ENCODE measurements at places on chromosomes 7 and 10.

GRCh38 chr7:75866489-75867389, 12.1 kb upstream of the RHBDD2 start:
- DNase-seq = peak; percentile 62

DNA sequence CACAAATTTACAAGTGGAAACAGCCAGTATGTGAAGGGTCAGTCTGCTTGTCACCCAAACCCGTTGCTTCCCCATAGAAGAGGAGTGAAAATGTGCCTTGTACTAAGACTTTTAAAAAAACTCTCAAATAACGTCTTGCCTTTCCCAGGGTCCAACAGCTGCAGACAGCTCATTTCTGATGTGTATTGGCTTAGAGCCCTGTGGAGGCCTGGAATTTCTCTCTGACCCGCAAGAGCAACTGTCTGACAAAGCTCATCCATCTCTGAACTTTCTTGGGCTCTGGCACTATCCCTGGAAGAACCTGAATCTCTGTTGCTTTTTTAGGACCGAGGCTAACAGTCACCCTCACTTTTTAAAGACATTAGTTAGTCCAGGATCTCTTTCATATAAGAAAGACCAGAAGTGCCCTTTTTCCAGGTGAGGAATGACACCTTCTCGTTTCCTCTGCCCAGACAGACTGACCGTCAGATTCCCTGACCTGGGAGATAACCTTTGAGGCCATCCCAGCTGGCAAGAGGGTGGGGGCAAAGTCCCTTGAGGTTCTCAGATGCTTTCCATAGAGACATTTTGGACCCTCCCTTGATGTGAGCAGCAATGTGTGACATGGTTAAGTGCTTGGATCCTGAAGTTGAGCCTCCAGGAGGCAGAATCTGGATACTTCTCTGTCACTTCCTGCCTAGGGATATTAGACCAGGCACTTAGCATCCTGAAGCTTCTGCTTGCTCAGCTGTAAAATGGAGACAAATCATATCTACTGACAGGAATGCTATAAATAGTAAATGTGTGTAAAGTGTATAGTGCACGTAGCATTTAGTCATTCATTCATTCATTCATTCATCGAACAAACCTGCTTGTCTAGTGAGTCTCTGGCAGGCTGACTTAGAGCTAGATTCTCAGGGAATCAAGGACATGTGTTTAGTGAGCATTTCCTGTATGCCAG, 4.5 kb upstream of the NODAL start:
- DNase-seq = peak; percentile 78

GRCh38 chr10:66006411-66006810, 919.4 kb upstream of the LRRTM3 start:
- no peak for DNase-seq

GRCh38 chr7:86978808-86979506, 80.5 kb downstream of the ELAPOR2 start:
- no peak for DNase-seq

- DNase-seq = no peak
Observed at GRCh38 chr10:42959833-42960232, 117.0 kb upstream of the RET start.

DNA sequence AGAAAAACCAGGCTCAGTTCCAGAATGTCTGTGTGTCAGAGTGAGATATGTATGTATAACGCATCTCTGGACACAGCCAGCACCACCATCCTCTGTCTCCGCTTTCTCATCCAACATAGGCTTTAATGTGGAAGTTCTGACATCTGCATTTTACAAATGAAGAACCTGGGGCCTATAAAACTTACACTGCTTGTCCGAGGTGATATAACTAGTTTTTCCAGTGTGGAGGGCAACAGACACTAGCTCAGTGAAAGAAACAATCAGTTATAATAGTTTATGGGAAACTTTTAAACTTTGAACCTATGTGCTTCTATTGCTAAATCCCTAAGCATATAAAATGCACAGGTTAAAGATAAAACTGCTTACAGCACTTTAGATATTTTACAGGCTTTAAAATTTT, 208.7 kb downstream of the CRPPA start:
- no peak for DNase-seq

DNA sequence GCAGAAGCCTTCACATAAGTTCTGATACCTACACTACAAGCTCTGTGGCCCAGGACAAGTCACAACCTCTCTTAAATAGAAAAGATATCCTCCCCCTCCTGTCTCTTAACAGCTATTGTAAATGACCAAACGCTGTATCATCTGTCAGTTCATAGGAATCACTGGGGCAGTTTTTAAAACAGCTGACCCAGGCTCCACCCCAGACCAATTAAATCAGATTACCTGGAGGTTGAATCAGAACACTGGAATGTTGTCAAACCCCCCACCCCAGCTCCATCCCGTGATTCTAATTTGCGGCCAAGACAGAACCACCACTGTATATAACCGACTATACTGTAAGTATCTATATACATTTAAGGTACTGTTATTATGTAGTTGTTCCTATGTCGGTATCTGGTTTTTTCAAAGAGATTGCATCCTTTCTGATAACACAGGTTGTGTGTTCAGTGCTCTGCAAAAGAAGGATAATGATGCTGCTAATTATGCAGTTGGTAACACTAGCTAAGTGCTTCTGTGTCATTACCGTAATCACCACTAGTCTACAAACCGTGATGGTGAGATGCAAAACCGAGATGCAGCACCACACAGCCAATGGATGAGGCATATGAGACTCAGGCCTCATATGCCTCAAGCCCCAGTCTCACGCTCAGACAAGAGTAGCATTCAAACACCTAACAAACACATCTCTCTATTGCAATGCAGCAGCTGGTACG, 47.4 kb downstream of the TNS3 start:
- peak; percentile 36 for DNase-seq

- no peak for DNase-seq
Observed at GRCh38 chr7:66643395-66643794, 14.7 kb downstream of the KCTD7 start.

GRCh38 chr10:133150656-133151055, 9.4 kb upstream of the KNDC1 start:
- DNase-seq = no peak

- no peak for DNase-seq
Observed at GRCh38 chr10:118798231-118798662, 43.5 kb upstream of the CACUL1 start.

DNA sequence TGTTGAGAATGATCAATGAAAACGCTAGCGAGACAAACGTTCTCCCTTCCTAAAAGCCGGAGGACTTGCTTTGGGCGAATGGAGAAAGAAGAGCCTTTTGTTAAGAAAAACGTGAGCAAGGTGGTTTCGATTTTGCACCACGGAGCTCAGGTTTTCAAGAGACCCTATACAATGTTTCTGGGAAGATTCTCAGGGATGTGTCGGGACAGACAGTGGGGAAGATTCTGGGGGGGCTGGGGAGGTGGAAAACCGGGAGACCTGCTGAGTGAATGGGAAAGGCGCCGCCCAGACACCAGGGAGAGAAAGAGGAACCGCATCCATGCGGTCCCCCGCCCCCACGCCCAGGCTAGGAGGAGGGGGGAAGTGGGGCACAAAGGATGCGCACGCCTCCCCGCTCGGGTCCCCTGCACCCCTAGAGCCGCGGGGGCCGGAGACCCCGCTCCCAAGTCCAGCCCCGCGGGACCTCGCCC, 745 bp downstream of the YWHAG start:
- DNase-seq = peak; percentile 36

DNA sequence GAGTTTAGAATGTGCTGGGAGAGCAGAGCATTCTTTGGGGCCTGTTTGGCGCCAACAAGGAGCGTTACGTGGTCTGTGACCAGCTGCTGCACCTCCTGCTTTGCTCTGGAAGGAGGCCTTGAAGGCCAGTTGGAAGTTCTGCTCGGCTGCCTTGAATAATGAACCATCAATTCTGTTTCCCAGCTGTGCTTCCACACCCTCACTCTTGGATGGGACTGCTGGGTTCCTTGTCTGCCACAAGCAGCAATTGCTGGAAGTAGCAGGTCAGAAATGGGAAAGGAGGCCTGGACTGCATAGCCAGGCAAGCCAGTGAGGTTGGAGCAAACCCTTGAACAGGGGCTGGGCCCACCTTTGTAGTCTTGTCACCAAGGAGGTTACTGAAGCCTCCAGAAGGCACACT, 86.6 kb upstream of the INSYN2A start:
- DNase-seq = no peak

GRCh38 chr7:104931181-104931781, 82.7 kb upstream of the KMT2E start:
- DNase-seq = no peak

- no peak for DNase-seq
Observed at GRCh38 chr7:33705333-33705833, 200.0 kb upstream of the BMPER start.

GRCh38 chr10:59181668-59182067, 5.2 kb downstream of the PHYHIPL start:
- DNase-seq = peak; percentile 65

GRCh38 chr10:77231884-77232610, 405.6 kb downstream of the KCNMA1 start:
- DNase-seq = no peak

DNA sequence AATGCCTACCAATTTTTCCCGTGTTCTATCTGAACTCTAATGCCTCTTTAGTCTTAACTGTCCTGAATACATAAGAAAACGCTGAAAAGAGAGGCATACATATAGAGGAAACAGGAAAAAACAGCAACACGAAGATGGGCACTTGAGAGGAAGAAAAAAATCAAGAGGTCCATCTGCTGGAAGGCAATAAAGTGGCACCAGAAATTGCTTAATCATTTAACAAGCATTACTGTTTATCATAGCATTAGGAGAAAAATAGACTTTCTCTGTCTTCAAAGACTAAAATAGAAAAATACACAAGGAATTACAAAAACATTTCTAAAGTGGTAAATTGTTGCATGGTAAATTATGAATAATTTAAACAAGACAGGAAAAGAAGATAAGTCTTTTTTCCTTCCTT, 35.0 kb downstream of the NSUN6 start:
- DNase-seq = no peak

DNA sequence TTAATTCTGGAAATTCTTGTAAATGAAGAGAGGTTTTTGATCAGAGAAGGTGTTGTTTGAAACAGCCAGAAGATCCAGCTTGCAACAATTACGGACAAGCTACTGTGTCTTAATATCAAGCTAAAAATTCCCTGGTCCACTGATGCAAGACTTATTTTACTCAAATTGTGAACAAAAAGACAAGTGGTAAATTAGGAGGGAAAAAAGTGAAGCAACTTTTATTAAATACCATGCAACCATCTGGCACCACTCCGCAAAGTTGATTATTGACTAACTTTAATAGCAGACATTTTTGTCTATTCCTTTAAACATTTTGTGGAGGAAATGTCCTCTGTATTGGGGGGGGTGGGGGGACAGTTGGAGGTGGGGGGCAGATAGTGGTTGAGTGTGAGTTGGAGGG, 5.1 kb upstream of the CAV2 start:
- DNase-seq = no peak

GRCh38 chr7:155593461-155594162, 47.3 kb upstream of the CNPY1 start:
- no peak for DNase-seq

DNA sequence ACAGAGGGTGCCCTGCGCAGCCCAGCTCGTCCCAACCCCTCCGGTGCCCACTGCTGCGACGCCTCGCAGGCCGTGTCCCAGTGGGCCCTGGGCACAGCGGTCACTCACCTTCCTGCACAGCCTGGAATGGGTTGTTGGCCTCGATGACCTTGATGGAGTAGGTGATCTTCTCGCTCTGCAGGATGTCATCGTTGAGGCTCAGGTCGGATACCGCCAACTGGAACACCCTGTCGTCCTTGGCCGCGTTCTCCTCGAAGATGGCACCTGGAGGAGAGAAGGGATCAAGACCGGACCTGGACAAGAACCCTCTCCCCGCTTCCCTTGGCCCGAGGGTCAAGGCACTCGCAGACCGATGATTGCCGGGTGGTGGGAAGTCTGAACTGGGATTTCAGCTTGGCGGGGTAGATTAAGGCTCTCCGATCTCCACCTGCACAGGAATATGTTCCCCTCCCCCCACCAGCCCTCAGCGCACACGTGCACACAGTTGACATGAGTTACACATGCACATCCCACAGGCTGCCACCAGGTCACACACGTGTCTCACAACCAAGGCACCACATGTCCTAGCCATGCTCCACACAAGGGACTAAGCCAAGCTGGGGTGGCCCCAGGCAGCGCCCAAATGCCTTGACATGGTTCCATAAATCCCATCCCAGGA, 2.6 kb downstream of the GRID1 start:
- DNase-seq = no peak

GRCh38 chr7:95004618-95005247, 97.3 kb downstream of the PPP1R9A start:
- no peak for DNase-seq

DNA sequence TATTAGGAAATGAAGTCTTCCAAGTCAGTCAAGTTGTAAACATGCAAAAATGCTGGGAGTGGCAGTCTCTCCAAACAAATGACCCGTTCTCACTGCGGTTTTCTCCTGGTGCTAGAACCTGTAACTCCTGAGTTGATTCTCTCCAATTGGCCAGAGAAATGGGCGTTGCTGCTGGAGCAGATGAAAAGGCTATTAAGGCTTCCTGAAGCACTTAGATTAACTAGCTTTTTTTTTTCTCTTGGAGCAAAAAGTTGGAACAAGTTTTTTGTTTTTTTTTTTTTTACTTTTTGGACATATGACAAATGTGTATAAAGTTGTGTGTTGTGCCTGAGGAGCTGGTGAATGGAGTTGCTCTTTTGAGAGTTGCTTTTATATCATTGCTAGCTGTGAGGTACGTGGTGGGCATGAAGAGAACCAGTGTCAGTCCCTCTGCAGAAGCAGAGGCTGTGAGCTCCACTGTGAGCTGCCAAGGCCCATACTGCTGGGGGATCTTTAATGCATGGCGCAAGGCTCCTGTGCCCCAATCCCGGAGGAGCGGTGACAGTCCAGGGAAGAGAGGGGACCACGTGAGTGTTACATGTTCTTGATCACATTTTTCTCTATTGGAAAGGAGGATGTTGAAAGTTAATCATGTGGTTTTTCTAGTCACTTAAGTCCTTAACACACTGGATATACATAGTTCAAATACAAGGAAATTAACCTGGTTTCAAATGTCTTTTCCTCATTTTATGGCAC, 393.6 kb upstream of the GALNT17 start:
- DNase-seq = peak; percentile 43

DNA sequence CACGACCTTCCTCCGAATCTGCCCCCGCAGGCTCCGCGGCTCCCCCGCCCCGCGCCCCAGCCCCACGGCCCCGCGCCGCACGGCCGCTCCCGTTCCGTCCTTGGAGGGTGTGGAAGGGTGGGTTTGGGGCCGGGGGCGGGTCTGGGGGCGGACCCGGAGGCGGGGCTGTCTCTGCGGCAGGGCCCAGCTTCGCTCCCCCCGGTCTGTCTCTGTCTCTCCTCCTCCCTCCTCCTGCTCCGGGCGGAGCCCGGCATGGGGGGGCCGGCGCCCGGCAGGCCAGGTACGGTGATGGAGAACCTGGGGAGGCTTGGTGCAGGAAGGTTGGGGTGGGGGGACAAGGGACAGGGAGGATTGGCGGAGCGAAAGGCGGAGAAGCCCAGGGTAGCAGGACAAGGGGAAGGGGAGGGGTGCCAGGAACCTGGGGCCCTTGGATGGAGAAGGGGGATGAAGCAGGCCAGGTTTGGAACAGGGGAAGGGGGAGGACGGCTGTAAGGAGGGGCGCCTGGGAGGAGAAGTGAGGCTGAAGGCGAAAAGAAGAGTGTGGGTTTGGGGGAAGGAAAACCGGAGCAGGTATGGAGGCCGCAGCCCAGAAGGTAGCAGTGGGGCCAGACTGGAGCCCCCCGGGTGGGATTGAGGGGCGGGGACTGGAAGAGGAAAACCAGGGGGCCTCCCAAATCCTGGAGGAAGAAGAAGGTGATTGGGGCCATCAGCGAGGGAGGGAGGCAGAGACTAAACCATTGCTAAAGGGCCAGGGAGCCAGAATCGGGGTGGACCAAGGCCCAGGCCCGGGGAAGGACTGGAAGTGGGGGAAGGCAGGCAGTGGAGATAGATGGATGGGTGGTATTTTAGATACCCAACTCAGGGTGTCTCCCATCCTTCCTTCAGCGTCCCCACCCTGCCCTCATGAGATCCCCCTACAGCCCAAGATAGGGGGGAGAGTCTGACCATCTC, at the start of gene NYAP1:
Gene NYAP1, plus strand, starts transcription at position 206 of the 951 bp plus-strand sequence. CDS start 1,385 bp downstream, outside the sequence.
- peak; percentile 57 for DNase-seq
